ENCODE measurements at places on chromosomes 11 and 22.
A peak's percentile ranks its signal among the peaks of the same experiment; 100 is the strongest.

- DNase-seq = no peak
Observed at GRCh38 chr22:19628038-19628776, 86.1 kb upstream of the SEPTIN5 start.

- DNase-seq = no peak
Observed at GRCh38 chr11:17607591-17608570, 60.8 kb downstream of the OTOG start.

- no peak for DNase-seq
Observed at GRCh38 chr11:130457623-130458409, 9.4 kb downstream of the ADAMTS15 start.

DNA sequence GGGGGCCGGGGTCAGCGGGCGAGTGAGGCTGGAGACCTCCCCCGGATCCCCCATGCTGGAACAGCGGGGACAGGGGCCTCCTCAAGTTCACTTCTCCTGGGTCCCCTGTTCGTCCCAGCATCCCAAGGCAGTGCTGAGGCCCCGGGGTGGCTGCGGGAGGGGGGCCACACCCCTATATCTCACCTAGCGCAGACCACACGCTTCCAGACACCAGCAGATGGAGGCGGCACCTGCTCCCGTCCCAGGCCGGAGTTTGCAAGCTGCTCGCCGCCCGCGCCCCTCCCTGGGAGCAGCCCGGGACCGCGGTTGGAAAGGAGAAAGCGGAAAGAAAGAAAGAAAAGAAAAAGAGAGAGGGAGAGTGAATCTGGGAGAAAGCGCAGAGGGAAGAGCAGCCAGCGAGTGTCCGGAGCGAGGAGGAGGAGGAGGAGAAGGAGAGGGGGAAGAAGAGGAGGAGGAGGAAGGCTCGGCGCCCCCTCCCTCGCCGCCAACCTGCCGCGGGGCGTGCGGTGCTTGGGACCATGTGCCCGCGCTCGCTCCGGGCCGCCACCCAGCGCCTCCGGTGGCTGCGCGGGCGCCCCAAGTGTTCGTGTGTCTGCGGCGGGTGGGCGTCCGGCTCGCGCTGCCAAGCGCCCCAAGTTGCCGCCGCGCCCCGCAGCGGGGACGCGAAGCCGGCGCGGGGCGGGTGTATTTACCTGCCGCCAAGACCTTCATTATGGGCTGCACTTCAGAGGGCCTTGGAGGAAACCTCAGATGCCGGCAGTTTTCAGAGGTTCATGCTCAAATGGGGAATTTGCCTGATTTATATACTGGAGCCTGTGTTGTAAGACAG is at the start of gene LIF:
Gene LIF (minus strand): TSS at position 775 of the 829 bp plus-strand sequence. CDS start 64 bp downstream, at position 711.
- DNase-seq = peak; percentile 64

GRCh38 chr22:30186041-30186440 is 60.5 kb downstream of the LIF start:
- DNase-seq = no peak

DNA sequence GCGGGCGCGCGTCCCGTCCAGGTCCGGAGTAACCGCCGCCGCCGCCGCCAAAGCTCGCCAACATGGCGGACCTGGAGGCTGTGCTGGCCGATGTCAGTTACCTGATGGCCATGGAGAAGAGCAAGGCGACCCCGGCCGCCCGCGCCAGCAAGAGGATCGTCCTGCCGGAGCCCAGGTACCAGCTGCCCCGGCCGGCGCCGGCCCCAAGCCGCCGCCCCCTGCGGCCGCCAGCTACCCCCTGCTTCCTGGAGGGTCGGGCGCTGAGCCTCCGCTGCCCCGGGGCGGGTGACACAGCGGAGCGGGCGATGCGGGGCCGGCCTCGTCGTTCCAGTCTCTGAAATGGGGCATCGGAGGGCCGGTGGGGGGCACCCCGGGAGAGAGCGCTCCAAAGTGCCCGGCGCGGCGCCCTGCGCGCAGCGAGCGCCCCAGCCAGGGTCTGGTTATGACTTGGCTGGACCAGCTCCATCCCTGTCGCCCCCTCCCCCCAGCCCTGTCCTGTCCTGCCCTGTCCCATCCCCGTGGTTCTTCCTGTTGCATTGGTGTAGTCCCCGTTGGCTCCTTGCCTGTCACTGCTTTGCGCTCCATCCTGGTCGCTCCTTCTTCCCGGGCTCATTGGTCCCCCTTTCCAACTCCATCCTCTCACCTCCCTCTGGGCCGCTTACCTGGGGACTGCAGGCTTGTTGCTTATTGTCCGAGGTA is 653 bp downstream of the GRK3 start:
- DNase-seq = peak; percentile 2

DNA sequence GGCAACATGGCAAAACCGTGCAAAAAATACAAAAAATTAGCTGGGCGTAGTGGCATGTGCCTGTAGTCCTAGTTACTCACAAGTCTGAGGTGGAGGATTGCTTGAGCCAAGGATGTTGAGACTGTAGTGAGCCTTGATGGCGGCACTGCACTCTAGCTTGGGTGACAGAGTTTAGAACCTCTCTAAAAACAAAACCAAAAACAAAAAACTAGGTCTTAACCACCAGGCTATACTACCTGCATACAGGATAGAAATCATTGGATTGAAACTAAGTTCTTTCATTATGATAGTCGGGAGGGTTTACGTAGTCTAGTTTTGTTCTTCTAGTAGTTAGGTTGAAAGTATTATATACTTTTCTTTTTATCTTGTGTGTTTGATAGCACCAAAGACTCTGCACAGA is 5.8 kb downstream of the RNF214 start:
- DNase-seq = no peak

DNA sequence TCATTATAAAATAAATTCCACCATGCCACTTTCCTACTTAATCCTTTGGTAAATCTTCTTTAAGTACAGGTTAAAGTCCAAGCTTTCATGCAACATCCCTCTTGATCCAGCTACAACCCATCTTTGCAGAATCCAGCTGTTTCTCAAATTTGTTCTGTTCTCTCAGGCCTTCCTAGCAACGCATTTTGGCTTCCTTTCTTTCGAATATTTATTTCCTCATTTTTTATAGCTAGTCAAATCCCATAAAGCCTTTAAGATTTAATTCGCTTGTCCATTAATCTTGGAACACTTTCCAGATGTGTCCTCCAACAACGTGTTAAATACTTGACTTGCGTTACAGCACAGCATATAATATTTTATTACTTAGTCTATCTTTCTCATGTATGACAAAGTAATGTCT is 600.1 kb upstream of the CHORDC1 start:
- no peak for DNase-seq

DNA sequence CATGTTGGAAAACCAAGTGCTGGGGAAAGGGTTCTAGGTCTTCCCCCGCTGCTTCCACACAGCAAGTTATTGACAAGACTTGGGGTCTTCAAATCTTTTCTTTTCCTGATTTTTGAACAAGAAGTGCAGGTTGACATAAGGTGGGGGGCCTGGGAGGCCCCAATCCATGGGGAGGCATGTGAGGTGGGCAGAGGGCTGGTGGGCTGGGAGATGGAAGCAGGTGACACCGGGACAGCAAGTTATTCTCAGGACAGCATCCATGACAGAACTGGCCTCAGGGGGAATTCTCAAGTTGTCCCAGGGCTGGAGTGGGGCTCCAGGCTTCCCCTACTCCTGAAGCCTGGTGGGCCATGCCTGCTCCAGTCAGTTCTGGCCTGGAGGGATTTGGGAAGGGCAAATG is 5.5 kb downstream of the FGF19 start:
- DNase-seq = no peak

DNA sequence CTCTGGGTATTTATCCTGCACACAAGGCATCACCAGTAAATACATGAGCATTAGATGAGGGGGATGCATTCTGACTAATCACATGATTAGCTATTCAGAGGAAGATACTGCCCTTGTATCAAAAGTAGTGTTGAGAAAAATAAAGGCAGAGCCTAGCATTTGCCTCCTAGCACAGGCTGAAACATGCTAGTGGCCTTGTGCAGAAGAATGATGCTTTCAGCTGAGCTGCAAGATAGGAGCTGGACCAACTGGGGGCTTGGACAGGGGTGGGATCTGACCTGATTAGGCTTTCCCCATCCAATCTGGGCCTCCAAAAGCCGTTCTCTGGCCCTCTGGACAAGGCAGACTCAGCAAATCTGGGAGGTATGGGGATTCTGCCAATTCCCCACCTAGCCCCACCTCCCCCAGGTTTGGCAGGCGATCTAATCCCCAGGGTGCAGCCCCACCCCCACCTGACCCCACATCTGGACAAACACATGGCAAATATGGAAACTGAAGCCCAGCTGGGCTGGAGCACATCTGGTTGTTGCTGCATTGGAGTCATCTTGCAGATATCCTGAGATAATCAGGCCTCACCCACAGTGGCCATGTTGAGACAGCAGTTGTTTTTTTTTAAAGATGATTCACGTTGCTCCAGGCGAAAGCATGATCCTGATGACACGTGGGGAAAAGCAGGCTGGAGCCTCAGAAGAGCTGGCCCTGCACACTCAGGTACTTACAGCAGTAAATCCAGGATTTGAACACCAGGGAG is 4.4 kb upstream of the MISFA start:
- no peak for DNase-seq

DNA sequence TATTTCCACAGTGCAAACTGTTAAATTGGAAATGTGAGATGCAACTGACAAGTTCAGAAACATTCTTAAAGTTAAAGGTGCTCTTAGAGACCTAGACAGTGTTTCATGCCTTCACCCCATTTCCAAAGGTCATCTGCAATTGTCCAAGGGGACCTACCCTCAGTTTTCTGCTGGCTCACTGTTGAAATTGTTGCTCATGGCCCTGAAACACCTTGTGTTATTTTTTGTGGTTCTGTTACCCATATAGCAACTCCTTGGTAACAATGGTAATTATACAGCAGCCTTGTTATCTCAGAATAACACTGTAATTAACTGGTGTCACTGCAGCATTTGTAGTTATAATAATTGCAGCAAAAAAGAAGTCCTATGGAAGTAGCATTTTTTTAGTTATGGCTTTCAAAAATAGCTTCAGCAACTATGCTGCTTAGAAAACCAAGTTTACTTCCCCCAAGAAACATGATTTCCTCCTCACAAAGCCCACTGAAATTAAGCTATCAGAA is 49.2 kb upstream of the CCDC34 start:
- DNase-seq = no peak

DNA sequence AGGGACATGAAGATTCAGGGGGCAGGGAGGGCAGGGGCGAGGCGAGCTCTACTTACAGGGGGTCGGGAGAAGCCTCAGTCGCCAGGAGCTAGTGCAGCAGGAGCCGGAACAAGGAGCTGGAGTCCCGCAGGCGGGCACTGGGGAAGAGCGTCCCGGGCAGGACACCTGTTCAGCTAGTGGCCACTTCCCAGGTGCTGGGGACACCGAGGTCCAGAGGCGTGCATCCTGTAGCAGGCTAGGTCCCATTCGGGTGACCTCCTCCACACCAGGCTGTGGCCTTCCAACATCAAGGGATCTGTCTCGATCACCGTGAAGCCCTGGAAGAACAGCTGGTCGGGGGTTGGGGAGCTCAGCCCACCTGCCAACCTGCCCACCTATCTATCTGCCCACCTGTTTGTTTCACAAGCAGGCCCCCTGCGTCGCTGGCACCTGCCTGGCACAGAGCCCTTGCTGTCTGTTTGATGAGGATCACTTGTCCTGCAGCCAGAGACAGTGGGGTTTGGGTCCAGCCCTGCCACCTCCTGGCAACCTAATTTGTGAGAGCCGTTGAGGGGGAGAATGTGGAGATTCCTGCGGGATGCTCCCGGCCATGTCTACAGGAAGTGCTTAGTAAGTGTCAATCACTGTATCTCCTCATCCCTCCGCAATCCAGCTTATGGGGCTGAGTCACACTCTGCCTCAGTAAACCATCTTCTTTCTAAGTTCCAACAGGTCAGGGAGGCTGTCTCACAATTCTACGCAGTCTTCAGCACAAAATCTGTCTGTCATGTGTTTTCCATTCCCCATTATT is 940.9 kb downstream of the BRD1 start:
- no peak for DNase-seq

GRCh38 chr11:62882431-62882749 is 1.7 kb downstream of the SLC3A2 start:
- no peak for DNase-seq

DNA sequence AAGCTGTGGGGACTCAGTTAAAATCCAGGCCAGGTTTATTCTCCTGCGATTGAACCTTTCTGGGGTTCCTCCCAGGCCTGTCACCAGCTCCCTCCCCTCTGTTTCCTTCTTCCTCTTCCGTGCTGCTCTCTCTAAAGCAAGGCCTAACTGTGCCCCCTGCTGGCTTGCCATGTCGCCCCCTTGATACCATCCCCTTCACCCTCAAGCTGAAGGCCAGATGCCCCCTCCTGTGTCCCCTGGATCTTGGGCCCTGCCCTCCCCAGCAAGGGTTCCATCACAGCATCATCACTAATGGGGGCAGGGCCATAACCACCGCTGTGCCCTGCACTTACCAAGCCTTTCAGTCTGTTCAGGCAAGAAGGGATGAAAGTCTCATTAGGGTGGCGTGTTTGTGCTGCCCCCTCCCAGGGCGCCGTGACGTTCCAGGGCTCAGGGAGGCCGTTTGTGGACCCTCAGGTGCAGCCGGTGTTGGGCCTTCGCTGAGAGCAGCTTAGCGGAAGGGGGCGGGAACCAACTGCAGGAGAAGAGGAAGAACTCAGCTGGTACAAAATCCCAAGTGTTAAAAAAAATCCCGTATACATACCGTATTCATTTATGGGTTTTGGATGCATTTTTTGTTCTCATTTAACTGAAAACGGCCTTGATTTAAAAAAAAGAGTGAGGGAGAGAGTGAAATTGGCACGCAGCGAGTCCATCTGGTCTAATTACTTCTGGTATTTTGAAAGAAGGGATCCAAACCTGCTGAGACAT is 69.9 kb downstream of the MPPED1 start:
- DNase-seq = no peak

DNA sequence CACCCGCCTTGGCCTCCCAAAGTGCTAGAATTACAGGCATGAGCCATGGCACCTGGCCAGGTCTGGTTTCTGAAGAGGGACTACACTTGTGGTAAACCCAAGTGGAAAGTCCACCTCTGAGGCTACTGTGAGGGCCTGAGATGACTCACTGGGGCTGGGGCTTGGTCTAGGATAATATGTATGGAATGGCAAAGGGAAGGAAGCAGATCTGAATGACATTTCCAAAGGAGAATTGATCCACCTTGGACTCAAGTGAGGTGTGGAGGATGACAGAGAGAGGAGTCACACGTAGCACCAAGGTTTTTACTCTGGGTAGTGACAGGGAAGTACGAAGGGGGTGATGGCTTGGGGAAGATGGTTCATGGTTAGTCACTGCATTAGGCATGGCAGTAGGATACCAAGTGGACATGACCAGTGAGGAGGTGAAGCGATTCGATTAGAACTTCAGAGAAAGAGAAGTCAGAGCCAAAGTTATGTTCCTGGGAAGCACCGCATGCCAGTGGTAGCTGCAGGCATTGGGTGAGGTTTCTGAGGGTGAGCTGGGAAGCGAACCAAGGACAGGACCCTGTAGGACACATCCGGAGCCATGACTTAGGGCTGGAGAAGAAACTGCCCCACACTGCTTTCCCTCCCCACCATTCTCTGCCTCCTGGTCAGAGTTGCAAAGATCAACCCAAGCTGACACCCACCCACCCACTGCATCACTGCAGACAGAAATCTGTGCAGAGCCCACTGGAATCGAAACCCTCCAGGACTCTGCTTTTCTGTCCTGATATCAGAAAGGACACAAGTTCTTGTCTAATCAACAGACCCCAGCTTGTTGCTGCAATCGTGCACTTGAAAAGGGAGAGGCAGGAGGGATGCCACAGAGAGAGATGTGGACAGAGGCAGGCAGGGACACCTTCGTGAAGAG is 13.0 kb upstream of the BCL9L start:
- DNase-seq = no peak

- DNase-seq = no peak
Observed at GRCh38 chr11:86117001-86117711, 48.3 kb upstream of the PICALM start.

Measured in stimulated activated CD8-positive, alpha-beta memory T cell treated with anti-CD3 and anti-CD28 coated beads, Interleukin-7, amount 100 ng/mL, for 4 hours (primary cell).